ENCODE measurements at places on chromosomes 1 and 21. TPM values are rescaled to one million over a fixed set of nuclear protein-coding genes. Genes with fewer than 3 reads are reported as not detected.

GRCh38 chr1:41670217-41670957 lies 185.9 kb upstream of the EDN2 start:
- no peak for DNase-seq
- no peak overlapping the region for H3K27ac ChIP-seq
- peaks cover 51% of the 10 kb centered on the region for H3K4me1 ChIP-seq
- H3K4me3 ChIP-seq = no peak overlapping the region
- no peaks in the 10 kb centered on the region for H3K27me3 ChIP-seq

GRCh38 chr1:33087677-33088076 lies 6.7 kb downstream of the AZIN2 start:
- H3K27me3 ChIP-seq = no peaks in the 10 kb centered on the region
- H3K4me3 ChIP-seq = no peak overlapping the region
- H3K4me1 ChIP-seq = no peaks in the 10 kb centered on the region
- H3K27ac ChIP-seq = no peak overlapping the region
- no peaks in the 10 kb centered on the region for H3K36me3 ChIP-seq
- DNase-seq = no peak

GPR153 gene
- total RNA-seq = 6.1 TPM

DNA sequence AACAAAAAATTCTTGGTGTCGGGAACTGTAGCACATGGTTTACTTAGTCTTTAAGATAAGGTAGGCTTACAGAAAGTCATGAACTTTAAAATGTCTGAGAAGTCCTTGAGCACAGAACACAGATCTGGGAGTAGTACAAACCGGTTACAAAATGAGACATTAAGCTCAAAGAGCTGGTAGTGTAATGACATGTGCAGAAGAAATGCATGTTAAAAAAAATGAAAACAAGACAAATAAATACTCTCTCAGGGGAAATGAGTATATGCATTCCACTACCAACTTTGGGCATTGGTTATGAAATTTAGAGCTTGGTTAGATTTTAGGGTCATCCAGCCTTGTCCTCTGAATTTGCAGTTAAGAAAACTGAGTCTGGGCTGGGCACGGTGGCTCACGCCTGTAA lies 91.5 kb upstream of the F3 start:
- no peaks in the 10 kb centered on the region for H3K36me3 ChIP-seq
- H3K4me3 ChIP-seq = no peak overlapping the region
- H3K27me3 ChIP-seq = no peaks in the 10 kb centered on the region
- DNase-seq = no peak
- H3K4me1 ChIP-seq = peaks cover 39% of the 10 kb centered on the region
- no peak overlapping the region for H3K27ac ChIP-seq

MTARC1 gene
- total RNA-seq = 26.5 TPM

TMEM53 gene
- 10.8 TPM for total RNA-seq

S100A11 gene
- total RNA-seq = 229 TPM

GRCh38 chr1:234454926-234455325 lies 24.1 kb downstream of the TARBP1 start:
- no peaks in the 10 kb centered on the region for H3K36me3 ChIP-seq
- no peak for DNase-seq
- H3K4me3 ChIP-seq = no peak overlapping the region
- no peaks in the 10 kb centered on the region for H3K4me1 ChIP-seq

DNA sequence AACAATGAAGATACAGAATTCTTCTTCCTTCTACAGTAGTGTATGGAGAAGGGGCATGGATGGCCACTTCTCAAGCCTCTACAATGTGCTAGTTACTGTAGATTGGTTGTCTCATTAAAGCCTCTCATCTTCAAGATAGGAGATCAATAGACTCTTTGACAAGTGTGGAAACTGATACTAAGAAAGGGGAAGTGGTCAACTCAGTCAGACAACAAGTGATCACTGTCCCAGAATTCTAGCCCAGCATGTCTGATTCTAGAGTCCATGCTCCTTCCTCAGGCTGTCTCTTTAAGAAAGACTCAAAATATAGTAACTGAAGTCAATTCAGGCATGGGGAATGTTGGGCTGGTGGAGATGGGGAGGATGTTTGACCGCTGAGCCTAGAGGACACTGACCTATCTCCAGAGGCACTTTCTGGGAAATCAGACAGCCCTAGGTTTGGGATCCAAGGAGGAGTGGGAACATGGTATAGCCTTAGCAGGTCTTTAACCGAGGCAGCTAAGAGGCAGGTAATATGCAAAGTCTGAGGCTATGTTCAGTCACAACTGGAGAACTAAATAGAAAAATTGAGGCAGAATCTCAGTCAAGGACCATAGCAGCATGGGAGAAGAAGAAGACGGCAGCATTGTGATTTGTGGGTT lies 39.3 kb upstream of the EYA3 start:
- H3K27ac ChIP-seq = no peak overlapping the region
- no peaks in the 10 kb centered on the region for H3K36me3 ChIP-seq
- no peak overlapping the region for H3K4me3 ChIP-seq

GRCh38 chr1:236552901-236553300 lies 29.1 kb downstream of the LGALS8 start:
- H3K4me3 ChIP-seq = no peak overlapping the region
- no peak overlapping the region for H3K27ac ChIP-seq
- no peaks in the 10 kb centered on the region for H3K4me1 ChIP-seq
- no peak for DNase-seq
- H3K27me3 ChIP-seq = no peaks in the 10 kb centered on the region

GRCh38 chr1:221689138-221689537 lies 52.8 kb downstream of the DUSP10 start:
- no peak overlapping the region for H3K27ac ChIP-seq
- no peak for DNase-seq
- H3K27me3 ChIP-seq = no peaks in the 10 kb centered on the region
- no peak overlapping the region for H3K4me3 ChIP-seq
- H3K4me1 ChIP-seq = no peaks in the 10 kb centered on the region

DNA sequence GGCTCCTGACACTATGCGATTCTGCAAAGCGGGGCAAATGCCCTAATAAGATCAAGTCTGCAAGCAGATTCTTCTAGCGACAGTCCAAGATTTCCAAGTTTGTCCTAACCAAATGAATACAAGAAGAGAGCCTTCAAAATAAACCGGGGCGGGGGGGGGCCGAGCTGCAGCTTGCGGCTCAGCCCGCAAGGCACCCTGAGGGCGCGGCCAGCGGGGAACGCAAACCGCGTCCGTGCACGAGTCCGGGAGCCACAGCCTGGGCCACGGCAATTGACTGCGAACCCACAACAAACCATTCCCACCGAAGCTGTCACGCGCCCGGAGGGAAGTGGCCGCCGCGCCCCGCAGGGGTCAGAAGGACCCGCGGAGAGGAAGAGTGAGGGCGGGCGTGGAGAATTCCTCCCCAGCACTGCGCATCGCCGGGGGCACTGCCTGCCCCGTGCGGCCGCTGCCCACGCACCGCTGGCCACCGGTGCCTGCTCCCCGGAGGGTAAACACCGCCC lies 687 bp downstream of the TGFBR3 start:
- H3K4me3 ChIP-seq = peak overlapping the region; percentile 85
- peaks cover 33% of the 10 kb centered on the region for H3K4me1 ChIP-seq
- no peak for DNase-seq
- H3K27me3 ChIP-seq = no peaks in the 10 kb centered on the region
- no peaks in the 10 kb centered on the region for H3K36me3 ChIP-seq

DNA sequence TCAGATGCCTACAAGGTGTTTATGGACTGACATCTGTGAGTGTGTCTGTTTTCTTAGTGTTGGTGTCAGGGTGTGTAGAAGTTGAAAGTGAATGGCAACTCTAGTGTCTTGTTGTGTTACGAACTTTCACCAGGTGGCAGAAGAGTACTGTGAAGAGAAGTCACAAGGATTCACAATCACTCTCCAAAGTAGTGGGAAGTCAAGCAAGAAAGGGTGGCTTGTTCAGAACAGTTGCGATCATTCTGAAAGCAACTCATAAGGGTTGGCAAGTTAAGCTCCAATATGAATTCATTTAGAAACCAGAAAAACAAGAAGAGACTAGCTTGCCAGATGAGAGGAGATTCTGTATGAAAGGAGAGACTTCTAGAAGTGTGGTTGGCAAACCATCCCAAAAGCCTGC lies 86.1 kb downstream of the FASLG start:
- no peak overlapping the region for H3K4me3 ChIP-seq
- peaks cover 21% of the 10 kb centered on the region for H3K4me1 ChIP-seq
- peak; percentile 71 for DNase-seq
- no peak overlapping the region for H3K27ac ChIP-seq

SLC5A9 gene
- not detected for total RNA-seq

- H3K4me3 ChIP-seq = no peak overlapping the region
- no peak overlapping the region for H3K27ac ChIP-seq
- H3K36me3 ChIP-seq = no peaks in the 10 kb centered on the region
- H3K27me3 ChIP-seq = no peaks in the 10 kb centered on the region
These were observed 254.2 kb upstream of the ADAMTS5 start for GRCh38 chr21:27221077-27221476.

CPTP gene
- 16.3 TPM for total RNA-seq
